Liver (tissue), 10 donors: ENCODE measurements at places on chromosomes 2 and 18. TPM values are rescaled to one million over a fixed set of nuclear protein-coding genes. Genes with fewer than 3 reads are reported as not detected.
A peak's percentile ranks its signal among the peaks of the same experiment; 100 is the strongest.

- no peak overlapping the region for H3K4me3 ChIP-seq
- H3K27me3 ChIP-seq, result no peaks in the 10 kb centered on the region
- H3K36me3 ChIP-seq, result no peaks in the 10 kb centered on the region
- no peak overlapping the region for H3K27ac ChIP-seq
- no peaks in the 10 kb centered on the region for H3K4me1 ChIP-seq
These were observed 290.8 kb upstream of the TANK start for GRCh38 chr2:160869411-160869810.

GRCh38 chr2:64652231-64653108 is 1.2 kb downstream of the SERTAD2 start:
- no peaks in the 10 kb centered on the region for H3K36me3 ChIP-seq
- no peaks in the 10 kb centered on the region for H3K27me3 ChIP-seq
- H3K4me1 ChIP-seq, result peaks cover 18% of the 10 kb centered on the region
- H3K4me3 ChIP-seq, result peak overlapping the region; percentile 81

GRCh38 chr2:173033084-173033483 is 42.6 kb upstream of the MAP3K20 start:
- H3K4me1 ChIP-seq, result no peaks in the 10 kb centered on the region
- H3K4me3 ChIP-seq, result no peak overlapping the region
- no peaks in the 10 kb centered on the region for H3K36me3 ChIP-seq
- DNase-seq, result no peak
- no peaks in the 10 kb centered on the region for H3K27me3 ChIP-seq

DNA sequence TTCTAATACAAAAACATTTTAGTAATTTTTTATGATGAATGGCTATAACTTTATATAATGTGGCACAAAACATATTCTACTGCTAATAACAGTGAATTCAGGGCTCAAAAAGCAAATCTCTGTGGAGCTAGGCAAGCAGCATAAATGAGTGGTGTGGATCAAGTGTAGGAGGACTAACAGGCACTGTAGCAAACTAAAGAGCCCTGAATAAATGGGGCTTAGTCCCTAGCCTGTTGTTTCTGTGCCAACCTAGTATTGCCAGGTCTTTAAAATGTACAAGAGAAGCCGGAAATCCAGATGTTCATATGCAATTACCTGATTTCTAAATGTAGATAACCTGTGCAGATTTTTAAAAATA is 18.5 kb downstream of the REL start:
- DNase-seq, result no peak
- H3K27ac ChIP-seq, result no peak overlapping the region
- H3K4me3 ChIP-seq, result no peak overlapping the region
- H3K27me3 ChIP-seq, result no peaks in the 10 kb centered on the region
- H3K36me3 ChIP-seq, result peaks cover 35% of the 10 kb centered on the region

GRCh38 chr18:13568443-13569392 is 157.6 kb downstream of the FAM210A start:
- H3K27ac ChIP-seq, result no peak overlapping the region
- peaks cover 19% of the 10 kb centered on the region for H3K4me1 ChIP-seq
- H3K36me3 ChIP-seq, result no peaks in the 10 kb centered on the region
- no peak for DNase-seq
- H3K4me3 ChIP-seq, result no peak overlapping the region

- H3K36me3 ChIP-seq, result no peaks in the 10 kb centered on the region
- no peaks in the 10 kb centered on the region for H3K27me3 ChIP-seq
- H3K4me1 ChIP-seq, result no peaks in the 10 kb centered on the region
- H3K27ac ChIP-seq, result no peak overlapping the region
These were observed 231.9 kb upstream of the SIX2 start for GRCh38 chr2:45241061-45241561.

GRCh38 chr2:215961981-215962380 is 51.4 kb downstream of the MREG start:
- H3K4me3 ChIP-seq, result no peak overlapping the region
- H3K27ac ChIP-seq, result no peak overlapping the region
- peaks cover 2% of the 10 kb centered on the region for H3K36me3 ChIP-seq
- no peaks in the 10 kb centered on the region for H3K4me1 ChIP-seq
- no peaks in the 10 kb centered on the region for H3K27me3 ChIP-seq

GRCh38 chr2:159640176-159640575 is 23.8 kb upstream of the BAZ2B start:
- no peaks in the 10 kb centered on the region for H3K4me1 ChIP-seq
- H3K27me3 ChIP-seq, result no peaks in the 10 kb centered on the region
- DNase-seq, result no peak
- no peak overlapping the region for H3K27ac ChIP-seq
- no peak overlapping the region for H3K4me3 ChIP-seq

- no peaks in the 10 kb centered on the region for H3K27me3 ChIP-seq
- DNase-seq, result no peak
- H3K27ac ChIP-seq, result no peak overlapping the region
- H3K36me3 ChIP-seq, result no peaks in the 10 kb centered on the region
- H3K4me1 ChIP-seq, result no peaks in the 10 kb centered on the region
These were observed 71.3 kb downstream of the BAZ2B start for GRCh38 chr2:159545085-159545484.

DNA sequence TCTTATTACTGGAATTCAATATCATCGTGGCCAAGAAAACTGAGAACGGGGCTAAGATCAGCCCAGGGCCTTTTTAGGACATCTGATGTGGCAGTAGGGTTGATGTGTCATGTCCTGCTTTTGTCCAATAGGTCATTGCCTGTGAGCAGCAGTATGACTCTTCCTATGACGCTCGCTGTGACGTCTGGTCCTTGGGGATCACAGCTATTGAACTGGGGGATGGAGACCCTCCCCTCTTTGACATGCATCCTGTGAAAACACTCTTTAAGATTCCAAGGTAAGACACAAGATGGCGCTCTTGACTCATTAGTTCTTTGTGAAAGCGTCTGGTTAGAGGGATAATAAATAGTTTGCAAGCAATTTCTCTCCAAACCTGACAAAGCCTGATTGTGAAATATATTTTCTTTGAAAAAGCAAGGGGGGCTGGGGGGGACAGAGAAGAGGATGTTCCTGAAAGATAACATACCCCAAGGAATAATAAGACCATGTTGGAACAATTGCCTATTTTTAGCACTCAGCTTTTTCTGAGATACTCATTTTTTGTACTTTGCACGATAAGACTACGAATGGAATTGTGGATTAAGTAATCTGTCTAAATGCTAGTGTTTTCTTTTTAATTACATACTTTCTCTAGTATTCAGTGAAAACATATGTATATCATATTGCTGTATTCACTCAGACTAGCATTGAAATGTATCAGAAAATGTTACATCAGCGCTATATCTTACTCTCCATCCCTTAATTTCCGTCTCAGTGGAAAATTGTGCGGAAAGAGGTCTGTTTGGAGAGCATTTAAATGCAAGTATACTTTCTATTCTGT is 58.1 kb downstream of the MYO3B start:
- H3K4me1 ChIP-seq, result no peaks in the 10 kb centered on the region
- H3K27ac ChIP-seq, result no peak overlapping the region
- H3K36me3 ChIP-seq, result no peaks in the 10 kb centered on the region

DNA sequence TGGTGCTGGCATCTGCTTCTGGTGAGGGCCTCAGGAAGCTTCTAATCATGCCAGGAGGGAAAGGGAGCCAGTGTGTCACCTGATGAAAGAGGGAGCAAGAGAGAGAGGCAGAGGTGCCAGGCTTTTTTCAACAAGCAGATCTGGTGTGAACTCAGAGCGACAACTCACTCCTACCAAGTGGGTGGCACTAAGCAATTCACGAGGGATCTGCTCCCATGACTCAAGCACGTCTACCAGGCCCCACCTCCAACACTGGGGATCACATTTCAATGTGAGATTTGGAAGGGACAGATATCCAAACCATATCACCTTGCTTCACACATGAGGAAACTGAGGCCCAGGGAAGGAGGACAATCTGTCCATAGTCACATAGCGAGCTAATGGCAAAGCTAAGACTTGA is 19.1 kb downstream of the FABP1 start:
- H3K4me3 ChIP-seq, result no peak overlapping the region
- H3K27me3 ChIP-seq, result no peaks in the 10 kb centered on the region
- DNase-seq, result no peak
- H3K4me1 ChIP-seq, result no peaks in the 10 kb centered on the region
- no peaks in the 10 kb centered on the region for H3K36me3 ChIP-seq
- no peak overlapping the region for H3K27ac ChIP-seq

GRCh38 chr2:163723881-163724280 is 11.9 kb downstream of the FIGN start:
- DNase-seq, result no peak
- H3K4me1 ChIP-seq, result no peaks in the 10 kb centered on the region
- no peaks in the 10 kb centered on the region for H3K27me3 ChIP-seq
- no peaks in the 10 kb centered on the region for H3K36me3 ChIP-seq
- H3K27ac ChIP-seq, result no peak overlapping the region
- no peak overlapping the region for H3K4me3 ChIP-seq

- no peak overlapping the region for H3K4me3 ChIP-seq
- no peaks in the 10 kb centered on the region for H3K36me3 ChIP-seq
- H3K4me1 ChIP-seq, result no peaks in the 10 kb centered on the region
- no peak for DNase-seq
- no peaks in the 10 kb centered on the region for H3K27me3 ChIP-seq
These were observed 497.3 kb downstream of the CCDC85A start for GRCh38 chr2:56680971-56681631.

DNA sequence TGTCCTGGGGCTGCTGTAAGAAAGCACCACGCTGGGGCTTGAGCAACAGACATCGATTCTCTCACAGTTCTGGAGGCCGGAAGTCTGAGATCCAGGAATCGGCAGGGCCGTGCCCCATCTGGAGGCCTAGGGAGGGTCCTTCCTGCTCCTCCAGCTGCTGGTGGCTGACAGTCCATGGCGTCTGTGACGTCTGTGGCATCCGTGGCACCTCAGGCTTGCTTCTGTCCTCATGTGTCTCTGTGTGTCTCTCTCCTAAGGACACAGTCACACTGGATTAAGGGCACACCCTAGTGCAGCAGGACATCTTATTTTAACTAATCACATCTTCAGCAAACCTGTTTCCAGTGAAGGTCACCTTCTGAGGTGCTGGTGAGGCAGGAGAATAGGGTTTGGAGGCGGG is 32.6 kb upstream of the KCNF1 start:
- DNase-seq, result no peak
- no peaks in the 10 kb centered on the region for H3K36me3 ChIP-seq
- H3K27me3 ChIP-seq, result no peaks in the 10 kb centered on the region
- peaks cover 10% of the 10 kb centered on the region for H3K4me1 ChIP-seq
- H3K4me3 ChIP-seq, result no peak overlapping the region
- no peak overlapping the region for H3K27ac ChIP-seq

- H3K27me3 ChIP-seq, result no peaks in the 10 kb centered on the region
- H3K36me3 ChIP-seq, result peaks cover 10% of the 10 kb centered on the region
- peak overlapping the region; percentile 53 for H3K27ac ChIP-seq
- peaks cover 65% of the 10 kb centered on the region for H3K4me1 ChIP-seq
These were observed 11.2 kb downstream of the SLC40A1 start for GRCh38 chr2:189569295-189569910.

- no peaks in the 10 kb centered on the region for H3K4me1 ChIP-seq
- no peak overlapping the region for H3K4me3 ChIP-seq
- no peak for DNase-seq
These were observed 29.5 kb upstream of the ODC1 start for GRCh38 chr2:10477443-10478297.

DNA sequence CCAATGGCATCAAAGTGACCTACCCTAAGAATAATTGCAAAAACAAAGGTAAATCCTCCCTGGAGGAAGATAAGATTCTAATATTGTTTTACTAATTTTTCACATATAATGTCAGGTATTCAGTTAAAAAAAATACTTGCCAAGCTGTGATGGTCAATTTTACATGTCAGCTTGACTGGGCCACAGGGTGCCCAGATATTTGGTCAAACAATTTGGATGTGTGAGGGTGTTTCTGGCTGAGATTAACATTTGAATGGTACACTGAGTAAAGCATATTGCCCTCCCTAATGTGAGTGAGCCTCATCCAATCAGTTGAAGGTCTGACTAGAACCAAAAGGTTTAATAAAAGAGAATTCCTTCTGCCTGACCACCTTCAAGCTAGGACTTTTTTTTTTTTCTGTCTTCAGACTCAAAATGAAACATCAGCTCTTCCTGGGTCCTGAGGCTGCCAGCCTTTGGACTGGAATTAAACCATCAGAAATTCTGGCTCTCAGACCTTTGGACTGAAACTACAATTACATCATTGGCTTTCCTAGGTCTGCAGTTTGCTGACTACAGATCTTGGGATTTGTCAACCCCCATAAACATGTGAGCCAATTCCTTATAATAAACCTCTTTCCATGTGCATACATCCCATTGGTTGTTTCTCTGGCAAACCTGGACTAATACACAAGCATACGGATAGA is 65.4 kb downstream of the LDAH start:
- no peaks in the 10 kb centered on the region for H3K27me3 ChIP-seq
- H3K4me3 ChIP-seq, result no peak overlapping the region
- H3K27ac ChIP-seq, result peak overlapping the region; percentile 57
- no peaks in the 10 kb centered on the region for H3K4me1 ChIP-seq
- peaks cover 7% of the 10 kb centered on the region for H3K36me3 ChIP-seq

DNA sequence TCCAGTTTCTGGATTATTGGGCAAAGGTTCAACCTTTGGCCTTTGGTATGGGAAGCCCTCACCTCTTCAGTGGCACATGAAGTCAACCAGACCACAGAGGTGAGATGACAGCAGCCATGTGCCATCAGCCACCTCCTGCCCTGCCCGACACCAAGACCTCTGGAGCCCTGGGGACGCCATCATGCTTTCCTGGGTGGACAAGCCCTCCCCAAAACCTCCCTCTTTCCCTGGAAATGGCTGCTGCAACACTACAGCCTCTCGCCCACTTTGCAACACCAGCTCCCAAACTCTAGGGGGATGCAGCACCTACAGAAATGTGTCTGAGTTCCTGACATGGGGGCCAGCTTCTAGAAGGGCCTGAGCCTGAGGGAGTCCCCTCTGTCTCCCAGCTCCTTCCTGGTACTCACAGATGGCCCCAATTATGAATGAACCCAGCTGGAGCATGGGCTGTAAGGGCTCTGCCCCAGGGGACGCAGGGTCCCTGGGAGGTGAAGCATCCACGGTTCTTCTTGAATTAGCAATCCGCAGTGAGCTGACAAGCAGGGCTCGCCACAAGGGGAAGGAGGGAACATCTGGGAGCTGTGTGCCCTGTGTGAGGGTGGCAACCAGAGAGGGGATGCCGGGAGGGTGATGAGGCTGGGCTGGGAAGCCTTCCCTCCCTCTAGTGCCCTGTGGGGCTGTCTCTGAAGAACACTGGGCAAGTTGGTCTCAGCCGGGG is 268.5 kb upstream of the HDAC4 start:
- H3K36me3 ChIP-seq, result no peaks in the 10 kb centered on the region
- H3K27ac ChIP-seq, result no peak overlapping the region
- no peaks in the 10 kb centered on the region for H3K4me1 ChIP-seq
- no peaks in the 10 kb centered on the region for H3K27me3 ChIP-seq
- DNase-seq, result no peak

- no peak overlapping the region for H3K27ac ChIP-seq
- H3K4me1 ChIP-seq, result no peaks in the 10 kb centered on the region
These were observed 50.4 kb upstream of the PPM1B start for GRCh38 chr2:44118257-44118656.

Gene FSHR
- not detected for polyA plus RNA-seq

Gene CXCR2
- polyA plus RNA-seq, result 1.8 TPM

Gene COL4A3
- 0.24 TPM for polyA plus RNA-seq

Gene GRP
- polyA plus RNA-seq, result not detected

Gene ERMN
- polyA plus RNA-seq, result 0.05 TPM

Gene ALPP
- not detected for polyA plus RNA-seq

Gene CHRND
- not detected for polyA plus RNA-seq

Gene SPEG
- 0.96 TPM for polyA plus RNA-seq

Gene DES
- polyA plus RNA-seq, result 6.2 TPM

Gene CHST10
- 0.47 TPM for polyA plus RNA-seq

Gene TRIM43
- polyA plus RNA-seq, result not detected

Gene HEATR5B
- polyA plus RNA-seq, result 4.1 TPM

Gene PKDCC
- polyA plus RNA-seq, result 2.0 TPM
